PC-3 (cell line): ENCODE measurements at places on chromosomes 11 and 22.

DNA sequence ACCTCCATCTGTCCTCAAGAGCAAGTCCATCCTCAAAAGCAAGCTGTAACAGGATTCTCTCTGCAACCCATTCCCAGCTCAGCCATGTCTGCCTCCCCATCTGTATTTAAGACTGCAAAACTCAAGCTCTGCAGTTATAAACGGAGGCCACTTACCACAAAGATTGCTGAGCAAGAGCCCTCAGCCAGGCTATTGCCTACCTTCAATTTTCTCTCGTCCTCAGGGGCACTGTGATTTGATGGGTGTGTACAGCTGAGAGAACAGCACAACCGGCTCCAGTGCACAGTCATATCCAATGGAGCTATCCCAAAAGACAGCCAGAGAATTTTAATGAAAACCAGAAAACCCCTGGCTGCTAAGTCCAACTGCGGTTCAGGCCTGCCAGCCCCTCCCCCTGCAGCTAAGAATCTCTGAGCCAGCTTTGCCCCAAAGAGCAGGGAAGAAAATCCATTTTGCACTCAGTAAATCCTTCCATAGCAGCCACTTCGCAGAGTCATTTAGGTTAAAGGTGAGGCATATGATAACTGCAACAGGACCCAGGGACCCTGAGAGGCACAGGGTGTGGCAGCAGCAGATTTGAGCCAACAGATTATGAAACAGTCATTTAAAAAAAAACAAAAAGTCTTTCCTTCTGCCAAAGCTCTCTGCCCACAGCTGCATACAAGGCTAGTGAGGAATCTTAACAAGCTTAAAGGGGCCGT lies 37.6 kb downstream of the RAB30 start:
- DNase-seq, result peak; percentile 73

- DNase-seq, result no peak
Observed at GRCh38 chr11:20483931-20484330, 96.4 kb downstream of the PRMT3 start.

- no peak for DNase-seq
Observed at GRCh38 chr11:4460151-4460550, 11.1 kb downstream of the OR52K2 start.

DNA sequence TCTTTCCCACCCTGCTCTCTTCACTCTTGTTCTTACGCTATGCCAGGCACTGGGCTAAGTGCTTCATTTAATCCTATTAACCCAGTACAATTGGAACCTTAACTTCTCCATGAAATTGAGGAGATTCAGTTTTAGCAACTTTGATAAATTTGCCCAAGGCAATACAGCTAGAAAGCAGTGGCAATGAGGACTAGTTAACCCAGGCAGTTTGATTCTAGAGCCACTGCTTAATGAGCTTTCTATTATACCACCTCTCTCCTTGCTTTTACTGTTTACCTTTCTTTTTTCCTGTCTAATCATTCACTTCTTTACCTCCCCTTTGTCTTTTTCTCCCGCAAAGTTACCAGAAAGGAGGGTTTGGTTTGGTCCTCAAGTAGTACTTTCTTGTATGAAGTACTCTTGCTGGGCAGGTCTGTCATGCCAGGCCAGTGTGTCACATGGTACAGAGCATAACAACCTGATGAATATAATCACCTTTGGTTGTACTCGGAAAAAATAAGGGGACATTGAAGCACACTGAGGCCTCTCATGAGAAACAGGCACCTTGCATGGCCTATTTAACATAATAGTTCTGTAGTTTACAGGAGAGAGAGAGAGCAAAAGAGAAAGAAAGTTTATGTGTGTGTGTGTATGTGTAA lies 70.6 kb downstream of the PDHX start:
- DNase-seq, result no peak

GRCh38 chr11:120420572-120420971 lies 84.4 kb downstream of the ARHGEF12 start:
- no peak for DNase-seq
